Activated CD4-positive, alpha-beta T cell treated with anti-CD3 and anti-CD28 coated beads, Interleukin-2, amount 50 U/mL, for 1 hour (primary cell): ENCODE measurements at places on chromosomes 1 and 21.

DNA sequence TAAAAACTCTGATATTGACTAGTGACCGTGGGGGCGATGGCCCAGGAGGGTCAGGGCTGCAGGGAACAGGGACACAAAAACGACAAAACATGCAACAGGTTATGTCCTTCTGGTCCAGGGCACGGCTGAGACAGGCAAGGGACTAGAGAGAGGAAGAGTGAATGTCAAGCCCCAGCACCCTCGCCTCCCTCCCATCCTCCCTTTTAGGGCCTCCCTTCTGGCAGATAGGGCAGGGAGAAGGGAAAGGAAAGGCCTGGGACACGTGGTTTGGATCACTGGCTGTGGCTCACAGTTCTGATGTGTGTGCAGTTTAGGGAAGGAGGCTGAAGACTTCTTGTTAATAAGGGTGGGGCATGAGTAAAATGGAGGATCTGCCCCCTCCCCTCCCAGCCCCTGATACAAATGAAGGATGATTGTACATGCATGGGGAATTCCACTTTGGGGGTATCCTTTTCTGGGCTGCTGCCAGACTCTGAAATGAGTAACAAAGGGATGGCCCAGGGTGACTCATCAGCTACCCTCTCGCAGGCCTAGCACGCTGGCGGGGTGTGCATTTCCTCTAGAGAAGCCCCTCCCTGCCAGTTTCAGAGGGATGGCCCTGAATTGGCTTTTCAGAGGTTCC is 14.2 kb downstream of the CAPN2 start:
- DNase-seq: peak; percentile 82

DNA sequence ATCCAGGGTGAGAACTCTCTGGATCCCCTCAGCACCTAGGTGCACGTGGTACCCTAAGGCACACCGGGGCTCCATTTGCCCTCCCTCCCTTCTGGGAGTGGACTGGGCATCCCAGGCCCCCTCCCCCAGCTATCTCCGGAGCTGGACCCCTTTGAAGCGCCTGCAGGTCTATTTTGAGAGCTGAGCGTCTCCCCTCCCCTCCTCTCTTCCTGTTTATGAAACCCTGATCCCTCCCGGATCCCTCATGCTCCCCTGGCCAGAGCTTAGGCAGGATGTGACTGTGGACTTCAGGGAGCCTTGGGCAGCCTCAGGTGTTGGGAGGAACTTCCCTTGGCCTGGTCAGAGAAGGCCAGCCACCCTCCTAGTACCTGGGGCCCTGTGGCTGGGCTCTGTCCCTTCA is 10.2 kb downstream of the RPS6KA1 start:
- DNase-seq: no peak

GRCh38 chr21:44087426-44088400 is 19.5 kb upstream of the PWP2 start:
- DNase-seq: no peak

- DNase-seq: no peak
These were observed 53.3 kb downstream of the NENF start for GRCh38 chr1:212485913-212486618.

DNA sequence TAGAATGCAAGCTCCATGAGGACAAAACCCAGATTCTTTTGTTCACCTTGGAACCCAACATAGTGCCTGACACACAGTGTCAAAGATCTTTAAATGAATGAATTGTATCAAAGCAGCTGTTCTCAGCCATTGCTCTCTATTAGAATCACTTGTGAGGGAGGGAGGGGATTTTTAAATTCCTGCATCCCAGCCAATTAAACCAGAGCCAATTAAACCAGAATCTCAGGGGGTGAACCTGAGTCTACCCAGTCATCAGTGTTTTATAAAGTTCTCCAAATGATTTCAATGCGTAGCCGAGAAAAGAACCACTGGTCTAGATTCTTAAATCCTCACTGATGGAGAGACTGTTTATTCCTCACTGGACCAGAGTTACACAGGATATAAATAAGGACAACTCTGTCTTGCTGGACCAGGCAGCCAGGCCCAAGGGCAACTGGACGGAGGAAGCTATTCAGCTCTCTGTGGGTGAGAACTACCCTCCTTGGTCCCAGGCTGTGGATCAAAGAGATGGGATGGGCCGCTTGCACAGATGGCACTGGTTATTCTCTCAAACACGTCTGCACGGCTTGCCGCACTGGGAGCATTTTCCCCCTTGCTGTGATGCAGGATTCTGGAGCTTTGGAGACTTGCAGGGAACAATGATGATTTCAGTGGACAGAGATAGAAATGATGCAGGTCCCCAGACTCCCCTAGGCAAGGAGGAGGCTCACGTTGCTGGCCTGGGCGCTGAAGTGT is 20.0 kb upstream of the CDCA8 start:
- no peak for DNase-seq

DNA sequence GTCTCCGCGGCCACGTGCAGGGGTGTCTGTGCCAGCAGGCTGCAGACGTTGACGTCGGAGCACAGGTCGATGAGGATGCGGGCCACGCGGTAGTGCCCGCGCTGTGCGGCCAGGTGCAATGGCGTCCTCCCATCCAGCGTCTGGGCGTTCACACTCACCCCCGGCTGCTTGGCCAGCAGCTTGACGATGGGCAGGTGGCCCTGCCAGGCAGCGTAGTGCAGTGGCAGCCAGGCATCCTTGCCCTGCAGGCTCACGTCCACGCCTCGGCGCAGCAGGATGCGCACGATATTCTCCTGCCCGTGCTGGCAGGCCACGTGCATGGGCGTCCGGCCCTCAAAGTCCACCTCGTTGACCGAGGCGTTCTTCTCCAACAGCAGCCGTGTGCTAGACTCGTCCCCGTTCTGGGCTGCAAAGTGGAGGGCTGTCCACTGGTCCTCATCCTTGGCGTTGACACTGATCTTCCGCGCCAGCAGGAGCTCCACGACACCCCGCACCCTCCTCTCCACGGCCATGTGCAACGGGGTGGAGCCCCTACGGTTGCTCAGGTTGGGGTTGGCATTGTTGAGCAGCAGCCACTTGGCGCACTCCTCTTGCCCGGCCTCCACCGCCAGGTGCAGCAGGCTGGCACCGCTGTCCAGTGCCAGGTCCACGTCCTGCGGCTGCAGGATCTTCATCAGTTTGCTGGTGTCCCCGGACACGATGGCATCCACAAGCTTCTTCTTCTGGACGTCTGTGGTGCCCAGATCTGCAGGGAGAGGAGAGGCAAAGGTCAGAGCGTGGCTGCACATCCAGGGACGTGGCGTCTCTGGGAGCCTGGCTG is 25.4 kb downstream of the RIPK4 start:
- DNase-seq: no peak

DNA sequence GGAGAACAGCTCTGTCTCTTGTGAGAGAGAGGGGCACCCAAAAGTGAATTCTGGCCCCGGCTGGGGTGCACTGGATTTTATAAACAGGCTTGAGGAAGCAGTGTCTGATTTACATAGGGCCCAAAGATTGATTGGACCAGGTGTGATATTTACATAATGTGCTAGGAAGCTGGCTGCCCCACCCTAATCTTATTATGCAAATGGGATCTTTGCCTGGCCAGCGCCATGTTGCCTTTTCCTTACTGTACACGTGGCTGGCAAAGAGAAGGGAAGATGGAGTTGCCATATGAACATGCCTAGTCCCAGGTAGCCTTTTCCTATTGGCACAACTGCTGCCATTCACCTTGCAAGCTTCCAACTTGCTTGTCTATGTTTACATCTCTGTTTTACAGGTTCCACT is 29.0 kb upstream of the CFHR4 start:
- DNase-seq: no peak

GRCh38 chr1:191624044-191624443 is 534.2 kb upstream of the RGS18 start:
- no peak for DNase-seq
